ENCODE measurements at places on chromosomes 1 and 21.
A peak's percentile ranks its signal among the peaks of the same experiment; 100 is the strongest.

GRCh38 chr21:29343519-29343918 is 44.8 kb downstream of the BACH1 start:
- DNase-seq = peak; percentile 52

DNA sequence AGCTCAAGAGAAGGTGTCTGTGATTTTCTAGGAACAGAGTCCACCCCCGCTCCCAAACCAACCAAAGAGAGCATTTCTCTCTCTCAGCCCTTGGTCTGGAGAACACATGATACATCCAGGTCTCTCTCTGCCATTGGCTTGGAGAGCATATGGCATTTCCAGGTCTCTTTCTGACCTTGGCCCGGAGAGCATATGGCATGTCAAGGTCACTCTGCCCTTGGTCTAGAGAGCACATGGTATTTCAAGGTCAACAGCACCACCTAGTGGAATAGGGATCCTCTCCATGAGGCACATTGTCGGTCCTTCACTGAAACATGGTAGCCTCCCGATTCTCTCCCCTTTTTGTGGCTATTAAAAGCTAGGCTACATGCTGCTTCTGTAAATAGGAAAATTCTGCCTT is 437.7 kb upstream of the OLFM3 start:
- DNase-seq = no peak

DNA sequence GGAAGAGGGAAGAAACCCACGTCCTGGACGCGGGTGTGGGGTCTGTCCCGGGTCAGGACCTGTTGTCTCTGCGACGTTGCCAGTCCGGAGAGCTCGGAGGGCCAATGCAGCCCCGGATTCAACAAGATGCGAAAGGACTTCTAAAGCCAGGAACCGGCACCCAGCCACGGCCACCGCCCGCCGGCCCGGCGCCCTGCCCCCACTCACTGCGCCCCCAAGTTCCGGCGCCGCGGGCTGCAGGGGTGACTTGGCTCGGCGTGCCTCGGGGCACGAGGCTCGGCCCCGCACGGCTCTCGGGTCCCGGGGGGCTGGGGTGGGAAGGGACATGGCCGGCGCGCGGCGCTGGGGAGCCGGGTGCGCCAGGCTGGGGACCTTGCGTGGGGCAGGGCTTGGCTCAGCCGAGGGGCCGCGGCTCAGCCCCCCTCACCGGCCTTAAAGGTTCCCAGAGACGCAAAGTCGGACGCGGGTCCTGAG is 51.8 kb upstream of the H6PD start:
- no peak for DNase-seq

- no peak for DNase-seq
Measured at GRCh38 chr21:34939673-34940331, 109.3 kb downstream of the RUNX1 start.

DNA sequence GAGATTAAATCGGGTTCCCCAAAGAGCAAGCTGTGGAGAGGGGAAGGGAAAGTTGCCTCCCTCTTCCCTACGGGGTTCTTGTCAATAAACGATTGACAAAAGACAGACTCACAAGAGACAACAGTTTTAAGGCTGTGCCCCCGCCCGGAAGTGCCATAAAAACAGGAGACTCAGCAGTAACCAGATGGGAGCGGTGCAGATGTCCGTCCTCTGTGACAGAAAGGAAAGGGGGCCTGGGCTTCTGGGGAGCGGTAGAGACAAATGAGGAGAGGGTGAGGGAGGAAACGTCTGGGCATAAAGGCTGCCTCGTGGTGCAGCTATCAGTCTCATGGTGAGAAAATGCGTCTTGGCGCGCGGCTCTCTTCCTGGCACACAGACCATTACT is 5.9 kb downstream of the TP73 start:
- DNase-seq = no peak

- DNase-seq = no peak
Measured at GRCh38 chr1:231013391-231014015, 26.6 kb downstream of the FAM89A start.

GRCh38 chr1:77642196-77642595 is 40.3 kb downstream of the ZZZ3 start:
- no peak for DNase-seq

- DNase-seq = no peak
Measured at GRCh38 chr1:227950735-227951346, 3.1 kb upstream of the WNT9A start.

- peak; percentile 31 for DNase-seq
Measured at GRCh38 chr1:48776393-48777218, at the start of gene BEND5. Gene BEND5, minus strand, starts transcription at chr1:48776891. Its CDS starts 60 bp downstream, at chr1:48776831.

GRCh38 chr1:108140177-108140576 is 60.0 kb downstream of the SLC25A24 start:
- DNase-seq = no peak

- no peak for DNase-seq
Measured at GRCh38 chr1:116253566-116254382, 119.3 kb upstream of the ATP1A1 start.

GRCh38 chr1:178150610-178151009 is 56.7 kb downstream of the RASAL2 start:
- no peak for DNase-seq

- DNase-seq = no peak
Measured at GRCh38 chr1:47680815-47681475, 243.1 kb downstream of the FOXD2 start.

- DNase-seq = no peak
Measured at GRCh38 chr1:203797216-203797615, 1.8 kb downstream of the ZBED6 start.

GRCh38 chr1:220235462-220235861 is 36.8 kb downstream of the RAB3GAP2 start:
- no peak for DNase-seq

GRCh38 chr1:29576510-29576909 is 340.2 kb downstream of the PTPRU start:
- DNase-seq = no peak

DNA sequence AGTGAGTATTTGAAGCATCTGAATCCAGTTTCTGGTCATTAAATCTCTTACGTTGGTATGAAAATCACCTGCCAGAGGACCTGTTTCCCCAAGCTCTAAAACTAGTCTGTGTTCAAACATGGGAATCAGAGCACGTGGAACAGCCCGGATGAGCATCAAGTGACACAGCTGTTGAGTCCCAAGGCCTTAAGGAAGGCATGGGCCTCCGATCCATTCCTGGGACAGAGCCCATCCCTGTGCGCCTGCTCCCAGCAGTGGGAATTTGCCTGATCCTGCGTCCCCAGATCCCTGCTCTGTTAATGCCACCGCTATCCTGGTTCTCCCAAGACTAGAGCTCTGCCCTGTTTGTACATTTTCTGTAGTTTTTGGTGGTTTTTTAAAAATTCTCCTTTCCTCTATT is 68.4 kb upstream of the FBXO28 start:
- no peak for DNase-seq

DNA sequence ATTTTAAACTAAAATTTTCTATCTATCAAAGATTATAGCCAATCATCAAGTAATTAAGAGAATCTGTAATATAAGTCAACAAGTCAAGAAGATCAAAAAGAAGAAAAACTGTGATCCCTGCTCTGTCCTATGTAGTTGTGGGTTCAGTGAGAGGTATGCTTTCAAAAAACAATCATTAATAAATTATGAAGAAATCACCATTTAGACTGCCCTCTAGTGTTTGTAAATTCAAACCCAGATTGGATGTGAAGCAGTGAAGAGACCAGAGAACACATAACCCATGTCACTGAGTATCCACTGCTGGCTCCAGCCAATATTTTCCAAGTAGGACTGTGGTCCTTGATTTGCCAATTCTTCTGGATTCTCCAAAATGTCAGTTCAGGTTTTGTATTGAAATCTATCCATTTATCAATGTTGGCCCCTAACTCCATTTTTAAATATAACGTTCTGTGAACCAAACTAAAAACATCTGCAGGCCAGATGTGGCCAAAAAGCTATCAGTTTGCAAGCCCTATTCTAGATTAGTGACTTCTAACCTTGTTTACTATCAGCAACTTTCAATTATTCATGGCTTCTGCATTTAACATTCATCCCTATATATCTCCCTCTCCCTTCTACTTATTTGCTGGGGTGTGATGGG is 467.5 kb upstream of the CXADR start:
- peak; percentile 3 for DNase-seq

DNA sequence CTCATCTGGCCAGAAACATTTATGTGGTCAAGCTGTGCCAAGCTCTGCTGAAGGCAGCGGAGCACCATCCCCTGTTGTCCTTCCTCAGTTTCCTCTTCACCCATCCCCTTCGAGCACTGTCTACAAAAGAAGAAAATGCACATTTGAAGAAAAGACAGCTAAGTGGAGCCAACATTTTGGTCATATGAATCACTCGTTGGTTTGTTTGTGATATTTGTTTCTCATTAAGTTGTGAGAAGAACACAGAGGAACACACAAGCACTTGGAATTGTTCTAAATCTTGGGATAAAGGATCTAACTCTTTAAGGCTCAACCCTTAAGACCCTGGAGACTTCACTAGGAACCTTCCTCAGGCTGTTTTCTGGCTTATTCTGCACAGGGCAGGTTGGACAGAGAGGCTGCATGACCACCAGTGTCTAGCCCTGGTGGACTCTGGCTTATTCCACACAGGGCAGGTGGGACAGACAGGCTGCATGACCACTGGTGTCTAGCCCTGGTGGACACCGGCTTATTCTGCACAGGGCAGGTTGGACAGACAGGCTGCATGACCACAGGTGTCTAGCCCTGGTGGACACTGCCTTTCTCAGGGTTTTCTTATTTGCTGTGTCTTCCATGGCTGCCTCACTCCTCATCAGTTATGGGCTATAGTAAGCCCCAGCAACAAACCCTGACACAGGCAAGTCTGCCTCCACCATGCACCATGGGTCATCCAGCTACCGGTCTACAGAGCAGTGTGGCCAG is 35.3 kb upstream of the COL6A2 start:
- no peak for DNase-seq

- DNase-seq = no peak
Measured at GRCh38 chr1:33298623-33299277, 22.1 kb downstream of the A3GALT2 start.

DNA sequence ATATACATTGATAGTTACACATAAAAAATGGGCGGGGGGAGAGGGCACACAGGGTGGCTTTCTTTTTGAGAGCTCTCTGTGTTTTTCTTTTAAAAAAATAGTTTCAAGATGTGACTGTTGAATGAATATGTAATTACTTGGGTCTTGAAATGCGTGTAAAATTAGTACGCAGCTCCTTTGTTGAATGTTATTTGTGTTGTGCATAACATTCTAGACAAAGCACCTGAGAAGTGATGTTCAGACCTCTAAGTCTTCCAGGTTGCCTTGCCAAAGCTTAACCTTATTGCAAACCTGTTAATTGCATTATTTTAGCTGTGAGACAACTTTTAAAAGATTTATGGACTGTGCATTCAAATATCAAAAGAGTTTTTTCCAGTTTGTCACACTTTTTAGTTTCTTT is 5.4 kb downstream of the PBX1 start:
- DNase-seq = no peak

- DNase-seq = no peak
Measured at GRCh38 chr1:205664399-205665017, 15.8 kb downstream of the SLC45A3 start.

- DNase-seq = no peak
Measured at GRCh38 chr1:206030191-206030590, 6.5 kb upstream of the CTSE start.

DNA sequence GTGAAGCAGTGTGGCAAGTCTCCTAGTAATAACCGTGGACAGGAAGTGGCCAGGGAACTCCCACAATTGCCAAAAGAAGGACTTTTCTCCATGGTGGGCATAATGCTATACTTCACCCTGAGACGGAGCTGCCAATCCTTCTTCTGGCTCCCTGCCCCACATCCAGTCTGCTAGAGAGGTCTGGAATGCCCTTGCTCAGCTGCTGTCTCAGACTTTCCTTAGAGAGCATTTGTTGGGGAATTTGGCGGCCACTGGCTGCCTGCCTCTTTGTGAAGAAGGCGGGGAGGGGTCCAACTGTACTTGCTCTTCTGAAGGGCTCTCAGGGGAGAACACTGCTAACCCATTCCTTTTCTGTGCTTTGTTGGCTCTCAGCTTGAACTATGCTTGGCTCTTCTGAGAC is 123.7 kb upstream of the EDN2 start:
- DNase-seq = peak; percentile 57

- peak; percentile 36 for DNase-seq
Measured at GRCh38 chr1:31111290-31111951, 45.9 kb upstream of the PUM1 start.

DNA sequence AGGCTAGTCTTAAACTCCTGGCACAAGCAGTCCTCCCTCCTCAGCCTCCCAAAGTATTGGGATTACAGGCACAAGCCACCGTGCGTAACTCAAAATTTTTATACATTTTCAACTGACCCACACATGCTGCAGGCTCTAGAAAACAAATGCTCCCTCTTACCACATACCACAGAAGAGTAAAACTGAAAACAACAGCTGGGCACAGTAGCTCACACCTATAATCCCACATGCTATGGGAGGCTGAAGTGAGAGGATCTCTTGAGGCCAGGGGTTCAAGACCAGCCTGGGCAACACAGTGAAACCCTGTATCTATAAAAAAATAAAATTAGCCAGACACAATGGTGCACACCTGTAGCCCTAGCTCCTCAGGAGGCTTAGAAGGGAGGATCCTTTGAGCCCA is 56.7 kb downstream of the AKT3 start:
- no peak for DNase-seq

DNA sequence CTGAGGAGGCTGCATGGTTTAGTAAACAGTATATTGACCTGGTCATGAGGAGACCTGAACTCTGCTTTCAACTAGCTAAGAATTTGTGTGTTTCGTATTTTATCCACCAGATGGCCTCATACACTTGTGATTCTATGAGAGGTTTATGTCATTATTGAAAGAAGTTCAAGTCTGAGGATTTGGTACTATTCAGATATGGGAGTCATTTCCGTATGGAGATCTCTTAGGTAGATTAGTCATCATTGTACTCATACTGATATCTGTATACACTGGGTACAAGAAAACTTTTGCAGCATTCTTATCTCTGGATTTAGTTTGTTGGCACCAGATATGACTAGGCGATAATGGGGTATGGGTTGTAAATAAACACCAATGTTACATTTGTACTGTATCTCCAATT is 26.6 kb downstream of the ATF6 start:
- peak; percentile 62 for DNase-seq

GRCh38 chr1:229407206-229408026 is 26.5 kb downstream of the ACTA1 start:
- no peak for DNase-seq

GRCh38 chr1:15427280-15427666 is 11.0 kb upstream of the CTRC start:
- no peak for DNase-seq

DNA sequence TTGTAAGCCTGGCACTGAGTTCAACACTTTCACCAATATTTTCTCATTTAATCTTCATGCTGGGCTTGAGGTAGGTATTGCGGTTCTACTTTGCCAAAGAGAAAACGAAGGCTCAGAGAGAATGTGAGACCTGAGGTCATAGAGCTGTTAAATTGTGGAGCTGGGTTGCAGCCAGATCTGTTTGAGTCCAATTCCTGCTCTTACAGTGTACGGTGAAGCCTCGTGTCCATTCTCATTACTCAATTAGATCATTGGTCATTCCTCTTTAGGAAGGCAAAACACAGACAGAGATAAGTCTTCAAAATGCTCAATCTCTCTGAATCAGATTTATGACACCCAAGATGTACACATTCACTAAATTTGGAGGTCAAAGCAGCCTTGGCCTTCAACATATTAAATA is 559.0 kb upstream of the DAB1 start:
- no peak for DNase-seq

GRCh38 chr21:41817228-41817627 is 50.4 kb upstream of the RIPK4 start:
- peak; percentile 31 for DNase-seq

All from fibroblast of skin of left biceps (primary cell).